IPS DF 19.7 (cell line): ENCODE measurements at places on chromosomes 6 and 20.

DNA sequence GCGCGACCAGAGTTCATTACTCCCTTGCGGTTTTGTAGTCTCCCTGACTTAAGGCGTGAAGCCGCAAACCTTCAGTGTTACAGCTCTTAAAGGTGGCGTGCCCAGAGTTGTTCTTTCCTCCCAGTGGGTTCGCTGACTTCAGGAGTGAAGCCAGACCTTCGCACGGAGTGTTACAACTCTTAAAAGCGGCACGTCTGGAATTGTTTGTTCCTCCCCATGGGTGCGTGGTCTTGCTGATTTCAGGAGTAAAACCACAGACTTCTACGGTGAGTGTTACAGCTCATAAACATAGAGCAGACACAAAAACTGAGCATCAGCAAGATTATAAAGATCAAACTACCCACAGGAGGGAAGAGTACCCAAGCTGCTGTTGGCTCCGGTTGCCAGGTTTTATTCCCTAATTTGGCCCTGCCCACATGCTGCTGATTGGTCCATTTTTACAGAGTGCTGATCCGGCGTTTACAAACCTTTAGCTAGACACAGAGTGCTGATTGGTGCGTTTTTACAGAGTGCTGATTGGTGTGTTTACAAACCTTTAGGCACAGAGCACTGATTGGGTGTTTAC is 10.4 kb downstream of the TMEM14C start:
- no peak for DNase-seq

GRCh38 chr6:137952247-137952646 is 85.2 kb downstream of the TNFAIP3 start:
- DNase-seq, result no peak

GRCh38 chr6:37311741-37312473 is 41.9 kb upstream of the RNF8 start:
- DNase-seq, result no peak

DNA sequence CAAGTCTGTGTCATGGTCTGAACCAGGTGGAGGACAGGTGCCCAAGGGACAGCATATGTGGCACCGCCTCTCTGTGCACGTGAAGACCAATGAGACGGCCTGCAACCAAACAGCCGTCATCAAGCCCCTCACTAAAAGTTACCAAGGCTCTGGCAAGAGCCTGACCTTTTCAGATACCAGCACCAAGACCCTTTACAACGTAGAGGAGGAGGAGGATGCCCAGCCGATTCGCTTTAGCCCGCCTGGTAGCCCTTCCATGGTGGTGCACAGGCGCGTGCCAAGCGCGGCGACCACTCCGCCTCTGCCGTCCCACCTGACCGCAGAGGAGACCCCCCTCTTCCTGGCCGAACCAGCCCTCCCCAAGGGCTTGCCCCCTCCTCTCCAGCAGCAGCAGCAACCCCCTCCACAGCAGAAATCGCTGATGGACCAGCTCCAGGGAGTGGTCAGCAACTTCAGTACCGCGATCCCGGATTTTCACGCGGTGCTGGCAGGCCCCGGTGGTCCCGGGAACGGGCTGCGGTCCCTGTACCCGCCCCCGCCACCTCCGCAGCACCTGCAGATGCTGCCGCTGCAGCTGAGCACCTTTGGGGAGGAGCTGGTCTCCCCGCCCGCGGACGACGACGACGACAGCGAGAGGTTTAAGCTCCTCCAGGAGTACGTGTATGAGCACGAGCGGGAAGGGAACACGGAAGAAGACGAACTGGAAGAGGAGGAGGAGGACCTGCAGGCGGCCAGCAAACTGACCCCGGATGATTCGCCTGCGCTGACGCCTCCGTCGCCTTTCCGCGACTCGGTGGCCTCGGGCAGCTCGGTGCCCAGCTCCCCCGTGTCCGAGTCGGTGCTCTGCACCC is 109.5 kb upstream of the RAB32 start:
- no peak for DNase-seq

DNA sequence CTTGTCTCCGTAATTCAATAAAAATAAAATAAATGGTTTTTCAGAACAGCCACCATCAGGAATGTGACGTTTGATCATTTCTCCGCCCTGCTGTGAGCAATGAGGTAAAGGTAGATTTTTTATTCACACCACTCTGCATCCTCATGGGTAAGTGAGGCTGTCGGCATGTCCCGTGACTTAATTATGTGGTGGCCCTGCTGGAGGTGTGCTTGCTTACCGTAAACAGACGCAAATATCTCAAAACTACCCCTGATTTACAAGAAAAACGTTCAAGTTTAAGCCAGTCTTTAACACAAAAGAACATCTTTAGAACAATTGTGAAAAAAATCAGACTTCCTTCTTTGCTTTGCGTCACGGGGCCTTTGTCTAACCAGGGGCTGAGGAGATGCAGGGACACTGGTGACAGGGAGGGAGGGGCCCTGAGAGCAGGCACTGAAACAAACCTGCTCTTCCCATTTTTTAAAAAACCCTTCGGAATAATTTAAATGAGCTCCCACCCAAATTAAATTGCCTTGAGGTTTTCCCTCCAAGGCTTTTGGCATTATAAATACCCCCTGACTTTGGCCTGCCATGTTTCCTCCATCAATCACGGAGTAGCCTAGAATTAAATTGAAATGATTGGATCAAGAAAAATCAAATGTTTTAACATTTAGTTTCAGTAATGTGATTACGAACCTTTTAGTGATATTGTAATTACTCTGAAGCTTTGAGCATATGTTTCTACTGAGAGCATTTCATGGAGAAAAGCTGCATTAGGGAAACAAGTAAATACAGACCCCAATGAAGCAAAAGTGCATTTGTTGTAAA is 13.4 kb downstream of the PRKN start:
- DNase-seq, result no peak

- DNase-seq, result no peak
Measured at GRCh38 chr6:68635706-68636513, 828 bp downstream of the ADGRB3 start.

DNA sequence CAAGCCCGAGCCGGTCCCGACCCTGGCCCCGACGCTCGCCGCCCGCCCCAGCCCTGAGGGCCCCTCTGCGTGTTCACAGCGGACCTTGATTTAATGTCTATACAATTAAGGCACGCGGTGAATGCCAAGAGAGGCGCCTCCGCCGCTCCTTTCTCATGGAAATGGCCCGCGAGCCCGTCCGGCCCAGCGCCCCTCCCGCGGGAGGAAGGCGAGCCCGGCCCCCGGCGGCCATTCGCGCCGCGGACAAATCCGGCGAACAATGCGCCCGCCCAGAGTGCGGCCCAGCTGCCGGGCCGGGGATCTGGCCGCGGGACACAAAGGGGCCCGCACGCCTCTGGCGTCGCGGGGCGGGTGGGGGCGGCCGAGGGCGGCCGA is 37.5 kb downstream of the YTHDF1 start:
- DNase-seq, result no peak

DNA sequence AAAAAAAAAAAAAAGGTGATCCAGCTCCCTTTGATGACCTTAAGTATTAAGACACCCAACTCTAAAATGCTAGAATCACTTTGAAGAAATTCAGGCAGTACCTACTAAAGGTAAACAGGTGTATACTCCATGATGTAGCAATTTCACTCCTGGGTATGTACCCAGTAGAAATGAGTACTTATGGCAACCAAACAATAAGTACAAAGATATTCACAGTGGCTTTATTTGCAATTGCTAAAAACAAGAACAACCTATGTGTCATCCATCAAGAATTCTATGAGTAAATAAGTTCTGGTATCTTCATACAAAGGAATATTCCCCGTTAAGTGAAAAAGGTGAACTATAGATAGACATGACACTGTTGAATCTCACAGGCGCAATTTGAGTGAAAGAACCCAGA is 29.4 kb downstream of the MDGA1 start:
- DNase-seq, result no peak

GRCh38 chr20:45408646-45409213 is 641 bp downstream of the DBNDD2 start:
- no peak for DNase-seq

- DNase-seq, result no peak
Measured at GRCh38 chr20:16098890-16099639, 474.2 kb downstream of the KIF16B start.
